ENCODE measurements at places on chromosomes 1 and 21. TPM values are rescaled to one million over a fixed set of nuclear protein-coding genes. Genes with fewer than 3 reads are reported as not detected.
A peak's percentile ranks its signal among the peaks of the same experiment; 100 is the strongest.

DNA sequence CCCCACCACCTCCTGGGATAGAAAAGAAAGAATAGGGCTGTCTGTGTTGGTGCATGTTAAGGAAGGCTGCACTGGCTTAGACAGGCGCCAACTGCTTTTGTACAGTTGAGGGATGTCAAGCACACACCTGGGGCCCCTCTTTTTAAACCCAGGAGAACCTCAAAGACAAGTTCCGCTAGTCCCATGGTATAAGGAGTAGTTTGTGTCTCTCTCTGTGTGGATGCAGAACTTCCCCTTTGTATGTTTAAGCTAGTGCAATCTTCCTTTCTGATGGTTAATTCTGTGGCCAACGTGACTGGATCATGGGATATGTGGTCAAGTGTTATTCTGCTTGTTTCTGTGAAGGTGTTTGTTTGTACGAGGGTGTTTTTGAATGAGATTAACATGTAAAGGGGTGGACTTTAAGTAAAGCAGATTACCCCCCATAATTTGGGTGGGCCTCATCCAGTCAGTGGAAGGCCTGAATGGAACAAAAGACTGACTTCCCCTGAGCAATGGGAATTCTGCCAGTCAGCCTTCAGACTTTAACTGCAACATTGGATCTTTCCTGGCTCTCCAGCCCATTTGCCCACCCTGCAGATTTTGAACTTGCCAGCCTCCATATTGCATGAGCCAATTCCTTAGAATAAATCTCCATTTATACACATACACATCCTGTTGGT is 9.5 kb upstream of the DUSP10 start:
- peaks cover 30% of the 10 kb centered on the region for H3K4me1 ChIP-seq
- peaks cover 5% of the 10 kb centered on the region for H3K27me3 ChIP-seq
- no peak for DNase-seq
- no peak overlapping the region for H3K27ac ChIP-seq
- H3K36me3 ChIP-seq, result peaks cover 5% of the 10 kb centered on the region
- H3K4me3 ChIP-seq, result no peak overlapping the region

- peaks cover 16% of the 10 kb centered on the region for H3K4me1 ChIP-seq
- H3K27me3 ChIP-seq, result no peaks in the 10 kb centered on the region
- no peak overlapping the region for H3K4me3 ChIP-seq
- peaks cover 2% of the 10 kb centered on the region for H3K36me3 ChIP-seq
- no peak overlapping the region for H3K27ac ChIP-seq
- no peak for DNase-seq
These were observed 139.4 kb upstream of the KIAA1614 start for GRCh38 chr1:180773210-180773865.

The ETNK2 gene
- 0.82 TPM for total RNA-seq

The PDZK1IP1 gene
- total RNA-seq, result not detected

The AGL gene
- 18.3 TPM for total RNA-seq

The DNASE2B gene
- not detected for total RNA-seq

The OR2M3 gene
- not detected for total RNA-seq

GRCh38 chr1:216682752-216683151 is 40.5 kb downstream of the ESRRG start:
- H3K36me3 ChIP-seq, result no peaks in the 10 kb centered on the region
- DNase-seq, result no peak
- H3K27ac ChIP-seq, result no peak overlapping the region
- no peak overlapping the region for H3K4me3 ChIP-seq
- H3K27me3 ChIP-seq, result no peaks in the 10 kb centered on the region

The OR1C1 gene
- total RNA-seq, result not detected

DNA sequence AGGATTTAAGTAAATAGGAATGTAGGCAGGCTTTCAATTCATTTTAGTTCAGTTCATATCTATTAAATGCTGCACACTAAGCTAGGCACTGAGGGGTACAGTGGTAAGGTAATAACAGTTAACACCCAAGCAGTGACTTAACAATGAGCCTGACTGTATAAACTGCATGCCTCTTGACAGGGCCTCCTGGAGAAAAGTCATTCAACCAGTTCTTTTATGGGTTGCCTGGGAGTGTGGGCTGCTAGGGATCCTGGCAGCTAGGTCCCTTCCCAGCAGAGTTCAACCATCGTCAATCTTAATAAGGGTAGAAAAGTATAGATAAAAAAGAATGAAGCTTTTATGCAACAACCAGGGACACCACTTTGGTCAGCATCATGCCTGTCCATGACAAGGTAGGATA is 8.1 kb upstream of the ALG14 start:
- H3K27ac ChIP-seq, result no peak overlapping the region
- H3K27me3 ChIP-seq, result peaks cover 9% of the 10 kb centered on the region
- no peak for DNase-seq
- no peaks in the 10 kb centered on the region for H3K36me3 ChIP-seq
- no peak overlapping the region for H3K4me3 ChIP-seq

GRCh38 chr1:167791281-167792187 is 69.8 kb downstream of the MPZL1 start:
- peaks cover 15% of the 10 kb centered on the region for H3K36me3 ChIP-seq
- no peaks in the 10 kb centered on the region for H3K27me3 ChIP-seq
- DNase-seq, result no peak
- no peak overlapping the region for H3K4me3 ChIP-seq

The GJC2 gene
- 0.64 TPM for total RNA-seq

- peaks cover 18% of the 10 kb centered on the region for H3K4me1 ChIP-seq
- DNase-seq, result no peak
- no peaks in the 10 kb centered on the region for H3K36me3 ChIP-seq
These were observed 48.8 kb downstream of the PPP1R12B start for GRCh38 chr1:202397256-202397655.

The NBPF6 gene
- not detected for total RNA-seq

The ROR1 gene
- total RNA-seq, result 0.21 TPM

- H3K4me1 ChIP-seq, result no peaks in the 10 kb centered on the region
- H3K4me3 ChIP-seq, result no peak overlapping the region
- H3K27me3 ChIP-seq, result peaks cover 5% of the 10 kb centered on the region
- no peak for DNase-seq
These were observed 18.0 kb upstream of the OLIG2 start for GRCh38 chr21:33007747-33008146.

- H3K4me3 ChIP-seq, result no peak overlapping the region
- DNase-seq, result no peak
- H3K27ac ChIP-seq, result no peak overlapping the region
- no peaks in the 10 kb centered on the region for H3K27me3 ChIP-seq
- no peaks in the 10 kb centered on the region for H3K36me3 ChIP-seq
- no peaks in the 10 kb centered on the region for H3K4me1 ChIP-seq
These were observed 104.6 kb downstream of the LYPLAL1 start for GRCh38 chr1:219278288-219278687.

GRCh38 chr1:8525558-8526275 is 207.8 kb downstream of the SLC45A1 start:
- peak; percentile 85 for DNase-seq
- no peak overlapping the region for H3K27ac ChIP-seq
- H3K4me1 ChIP-seq, result peaks cover 24% of the 10 kb centered on the region
- H3K36me3 ChIP-seq, result peaks cover 20% of the 10 kb centered on the region
- H3K4me3 ChIP-seq, result no peak overlapping the region
- H3K27me3 ChIP-seq, result no peaks in the 10 kb centered on the region

The LYPLA2 gene
- 64.8 TPM for total RNA-seq

- no peaks in the 10 kb centered on the region for H3K36me3 ChIP-seq
- H3K4me1 ChIP-seq, result no peaks in the 10 kb centered on the region
- DNase-seq, result no peak
- no peak overlapping the region for H3K4me3 ChIP-seq
These were observed 1.1 kb upstream of the PLCH2 start for GRCh38 chr1:2474933-2475371.
